Stimulated activated CD4-positive, alpha-beta T cell treated with anti-CD3 and anti-CD28 coated beads, TNF-alpha, amount 100 ng/mL, for 48 hours (primary cell): ENCODE measurements at places on chromosomes 2 and 18.

GRCh38 chr2:20451761-20452499 lies 5.1 kb downstream of the RHOB start:
- DNase-seq = no peak

DNA sequence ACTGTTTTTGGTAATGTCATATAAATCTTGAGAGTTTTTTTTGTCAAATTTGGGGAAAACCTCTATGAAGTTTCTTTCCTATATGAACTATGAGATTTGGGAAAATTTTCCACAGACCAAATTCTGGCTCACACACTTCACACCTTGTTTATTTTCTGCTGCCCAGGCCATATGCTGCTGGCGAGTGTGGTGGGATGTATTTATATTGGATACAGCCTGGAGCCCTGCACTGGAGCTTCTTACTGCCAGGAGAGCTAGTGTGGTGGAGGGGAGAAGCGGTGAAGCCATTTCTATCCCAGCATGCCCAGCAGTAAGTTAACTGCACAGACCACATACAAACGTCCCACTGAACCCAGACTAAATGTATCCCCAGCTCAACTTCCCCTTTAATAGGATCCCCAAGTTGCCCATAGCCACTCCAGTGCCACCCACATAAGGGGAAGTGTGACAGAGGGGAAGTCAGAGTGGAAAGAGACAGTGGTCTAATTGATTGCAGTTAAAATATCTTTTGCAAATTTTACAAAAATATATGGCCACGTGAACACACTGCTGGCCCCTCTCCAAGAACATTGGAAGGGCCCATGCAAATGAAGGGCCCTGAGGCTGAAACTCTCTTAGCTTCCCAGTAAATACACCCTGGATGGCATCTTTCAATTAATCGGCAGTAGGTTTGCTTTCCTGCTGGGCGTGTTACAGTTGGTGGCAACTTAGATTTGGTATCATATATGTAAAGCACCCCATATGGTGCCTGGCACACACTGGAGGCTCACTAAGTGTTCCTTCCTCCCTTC lies 146.6 kb upstream of the ITGA6 start:
- no peak for DNase-seq

DNA sequence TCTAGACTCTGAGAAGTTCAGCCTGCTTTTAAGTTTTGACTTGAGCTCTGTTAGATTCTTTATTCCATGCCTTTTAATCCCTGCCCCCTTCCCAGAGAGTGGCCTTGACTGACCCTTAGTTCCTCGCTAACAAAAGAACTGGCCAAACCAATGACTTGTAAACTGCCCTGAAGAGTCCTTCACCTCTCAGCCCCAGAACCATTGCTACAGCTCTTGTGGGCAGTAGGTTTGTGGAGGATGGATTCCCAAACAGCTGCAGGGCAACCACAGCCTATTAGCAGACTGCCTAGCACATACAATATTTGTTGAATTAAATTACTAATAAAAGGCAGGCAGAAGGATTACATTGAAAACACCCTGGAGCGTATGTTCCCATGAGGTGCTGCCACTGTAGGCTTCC lies 163.9 kb downstream of the MAIP1 start:
- no peak for DNase-seq

DNA sequence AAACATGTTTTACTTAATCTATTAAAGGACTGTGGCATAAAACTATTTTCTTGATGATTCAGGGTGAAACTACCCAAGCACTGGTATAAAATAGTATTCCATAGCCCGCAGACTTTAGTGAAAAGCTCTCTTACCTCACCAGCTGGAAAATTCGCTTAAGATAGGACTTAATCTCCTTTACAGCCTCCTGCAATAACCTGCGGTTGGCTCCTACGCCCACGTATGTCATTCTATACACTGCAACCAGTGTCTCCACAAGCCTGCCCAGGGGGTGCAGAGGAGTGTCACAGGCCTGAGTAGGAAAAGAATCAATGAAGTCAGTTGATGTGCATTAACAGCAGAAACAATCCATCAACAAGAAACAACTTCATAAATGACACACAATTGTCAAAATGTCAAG lies 11.3 kb upstream of the MPP4 start:
- DNase-seq = no peak

- no peak for DNase-seq
These were observed 1.4 kb downstream of the UGP2 start for GRCh38 chr2:63843093-63843492.

DNA sequence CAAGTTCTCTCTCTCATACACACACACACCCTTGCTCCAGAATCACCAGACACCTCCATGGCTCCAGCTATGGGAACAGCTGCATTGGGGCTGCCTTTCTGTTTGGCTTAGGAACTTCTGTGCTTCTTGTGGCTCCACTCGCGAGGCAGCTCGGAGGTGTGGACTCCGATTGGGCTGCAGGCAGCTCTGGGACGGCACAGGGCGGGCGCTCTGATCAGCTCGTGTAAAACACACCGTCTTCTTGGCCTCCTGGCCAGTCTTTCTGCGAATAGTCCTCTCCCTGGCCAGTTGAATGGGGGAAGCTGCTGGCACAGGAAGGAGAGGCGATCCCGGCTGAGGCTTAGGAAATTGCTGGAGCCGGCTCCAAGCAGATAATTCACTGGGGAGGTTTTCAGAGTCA lies 22.4 kb downstream of the FOSL2 start:
- DNase-seq = no peak

DNA sequence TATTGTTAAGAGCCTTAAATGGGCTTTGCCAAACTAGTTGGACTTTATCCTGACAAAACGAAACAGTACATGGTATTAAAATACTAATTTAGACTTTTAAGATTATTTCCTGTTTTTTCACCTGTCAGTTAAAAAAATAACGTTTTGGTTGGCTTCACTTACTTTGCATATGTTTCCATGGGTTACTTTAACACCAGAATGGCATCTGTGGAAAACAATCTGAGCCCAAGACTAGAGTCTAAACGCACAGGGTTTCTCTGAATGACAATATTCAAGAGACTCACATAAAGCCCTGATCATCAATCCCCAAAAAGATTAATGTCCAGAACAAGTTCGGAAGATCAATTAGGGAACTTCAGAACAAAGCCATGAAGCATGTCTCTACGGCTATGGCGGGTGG lies 888.0 kb downstream of the EPHA4 start:
- no peak for DNase-seq

- no peak for DNase-seq
These were observed 44.4 kb upstream of the CCDC68 start for GRCh38 chr18:55003695-55004094.

DNA sequence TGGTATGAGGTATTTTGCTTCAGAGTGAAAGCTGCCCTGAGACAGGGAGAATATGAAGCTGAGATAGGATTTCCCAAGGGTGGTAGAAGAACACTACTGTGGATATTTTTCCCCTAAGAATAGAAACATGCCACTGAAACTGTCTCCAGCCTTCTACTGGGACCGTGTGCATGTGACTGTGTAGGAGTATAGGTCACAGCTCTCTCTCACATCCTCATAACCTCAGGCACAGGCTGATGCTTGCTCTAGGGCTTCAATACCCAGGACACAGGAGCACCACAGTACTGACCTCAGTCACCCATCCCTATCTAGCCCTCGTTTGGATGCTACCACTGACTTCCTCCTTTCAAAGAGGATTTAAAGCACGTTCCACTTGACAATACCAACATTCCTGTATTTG lies 67.2 kb downstream of the REV1 start:
- DNase-seq = no peak
